Right hindlimb (tissue), 1 donor: ENCODE measurements at places on chromosomes 1 and 21.
A peak's percentile ranks its signal among the peaks of the same experiment; 100 is the strongest.

DNA sequence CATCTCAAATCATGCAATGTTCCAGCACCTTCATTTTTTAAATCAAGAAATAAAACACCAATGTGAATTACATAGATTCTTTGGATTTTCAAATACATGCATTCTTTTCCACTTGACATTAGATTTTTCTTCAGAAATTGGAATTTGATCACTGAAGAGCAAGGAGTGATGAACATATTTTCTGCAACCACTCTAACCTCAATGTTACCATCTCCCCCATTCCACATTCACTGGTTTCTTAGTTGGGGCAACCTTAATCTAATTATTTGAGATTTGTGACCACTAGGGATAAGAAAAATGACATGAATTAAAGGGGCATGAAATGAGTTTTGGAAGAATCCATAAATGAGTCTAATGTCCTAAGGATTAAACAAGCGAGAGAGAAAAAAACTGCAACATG is 168.7 kb upstream of the NR5A2 start:
- DNase-seq, result no peak

DNA sequence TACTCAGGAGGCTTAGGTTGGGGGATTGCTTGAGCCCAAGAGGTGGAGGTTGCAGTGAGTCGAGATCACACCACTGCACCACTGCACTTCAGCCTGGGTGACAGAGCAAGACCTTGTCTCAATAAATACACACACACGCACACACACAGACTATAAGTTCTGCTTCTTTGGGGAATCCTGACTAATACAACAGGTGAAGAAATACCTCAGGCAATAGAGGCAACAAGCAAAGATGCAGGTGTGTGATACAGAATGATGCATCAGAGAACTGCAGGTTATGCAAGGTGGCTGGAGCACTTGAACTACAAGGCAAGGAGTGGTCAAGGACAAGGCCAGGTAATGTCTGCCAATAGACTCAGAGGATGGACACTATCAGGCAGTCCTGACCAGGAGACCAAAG is 117.6 kb upstream of the ZNF678 start:
- DNase-seq, result no peak

DNA sequence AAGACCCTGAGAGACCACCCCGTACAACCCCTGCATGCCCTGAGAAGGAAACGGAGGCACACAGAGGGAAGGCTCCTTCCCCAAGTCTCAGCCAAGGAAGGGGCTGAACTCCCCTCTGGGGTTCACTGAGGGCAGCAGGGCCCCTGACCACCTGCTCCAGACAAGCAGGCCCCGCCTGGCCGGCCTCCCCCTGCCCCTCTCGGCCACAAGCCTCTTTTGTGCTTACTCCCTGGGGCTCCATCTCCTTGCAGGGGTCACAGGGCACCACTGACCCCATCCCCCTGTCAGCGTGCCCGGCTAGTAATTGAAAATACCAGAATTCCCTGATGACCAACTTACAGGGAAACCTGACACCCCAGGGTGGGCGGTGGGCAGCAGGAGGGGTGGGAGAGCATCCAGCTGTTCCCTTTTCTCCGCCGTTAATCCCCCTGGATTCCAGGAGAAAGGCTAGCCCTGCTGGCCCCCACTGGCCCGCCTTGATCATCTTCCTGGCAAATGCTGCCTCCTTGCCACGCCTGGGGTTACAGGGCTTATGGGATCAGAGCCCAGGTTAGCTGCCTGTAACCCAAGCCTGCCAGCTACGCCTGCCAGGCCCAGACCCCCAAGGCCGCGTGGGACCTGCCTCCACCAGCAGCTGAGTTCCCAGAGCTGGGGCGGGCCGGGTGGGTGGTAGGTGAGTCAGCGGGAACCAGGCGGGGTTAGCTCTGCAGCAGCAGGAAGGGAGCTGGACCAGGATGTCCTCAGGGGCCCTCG is 96.1 kb downstream of the LACTBL1 start:
- DNase-seq, result peak; percentile 73

GRCh38 chr1:220084460-220084859 is 5.1 kb downstream of the BPNT1 start:
- DNase-seq, result no peak

GRCh38 chr1:38327559-38327973 is 281.0 kb upstream of the POU3F1 start:
- no peak for DNase-seq

GRCh38 chr1:228352677-228353481 is 53.8 kb downstream of the TRIM11 start:
- DNase-seq, result peak; percentile 15

- DNase-seq, result peak; percentile 63
These were observed 86.0 kb downstream of the PBX1 start for GRCh38 chr1:164644774-164645644.

DNA sequence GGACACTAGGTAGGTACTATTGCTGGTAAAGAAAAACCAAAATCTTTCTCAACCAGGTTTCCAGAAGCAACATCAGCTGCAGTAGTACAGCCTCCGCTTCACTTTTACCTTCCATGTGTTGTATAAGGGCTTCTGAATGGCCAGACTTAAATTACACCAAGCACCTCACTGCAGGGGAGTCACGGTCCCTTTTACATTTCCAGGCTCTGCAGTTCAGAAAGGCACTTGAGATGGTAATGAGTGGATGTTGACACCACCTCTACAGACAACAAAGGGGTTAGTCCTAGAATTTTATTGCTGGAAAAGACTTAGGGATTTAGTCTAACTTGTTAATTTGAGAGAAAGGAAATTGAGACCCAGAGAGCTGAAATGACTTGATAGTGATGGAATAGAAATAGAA is 12.0 kb upstream of the DUSP12 start:
- no peak for DNase-seq

DNA sequence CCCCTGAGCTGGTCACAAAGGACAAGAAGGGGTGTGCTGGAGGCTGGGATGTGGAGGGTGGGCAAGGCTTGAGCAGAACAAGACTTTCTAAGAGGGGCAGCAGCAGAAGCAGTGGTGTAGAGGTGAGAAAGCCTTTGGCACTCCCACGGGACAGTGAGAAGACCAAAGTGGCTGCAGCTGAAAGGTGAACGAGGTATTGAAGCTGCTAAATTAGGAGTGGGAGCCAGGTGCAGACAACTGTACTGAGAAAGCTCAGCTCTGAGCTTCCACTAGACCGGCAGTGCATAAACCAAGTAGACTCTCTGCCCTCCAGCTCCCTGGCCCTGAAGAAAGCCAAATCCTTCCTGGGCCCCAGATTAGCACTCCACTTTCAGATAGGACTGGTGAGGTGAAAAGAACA is 93.0 kb downstream of the VWA5B1 start:
- DNase-seq, result no peak

- DNase-seq, result no peak
These were observed 581 bp downstream of the ETV3 start for GRCh38 chr1:157137408-157138219.

- DNase-seq, result no peak
These were observed 97.1 kb upstream of the ESRRG start for GRCh38 chr1:216820345-216820744.

DNA sequence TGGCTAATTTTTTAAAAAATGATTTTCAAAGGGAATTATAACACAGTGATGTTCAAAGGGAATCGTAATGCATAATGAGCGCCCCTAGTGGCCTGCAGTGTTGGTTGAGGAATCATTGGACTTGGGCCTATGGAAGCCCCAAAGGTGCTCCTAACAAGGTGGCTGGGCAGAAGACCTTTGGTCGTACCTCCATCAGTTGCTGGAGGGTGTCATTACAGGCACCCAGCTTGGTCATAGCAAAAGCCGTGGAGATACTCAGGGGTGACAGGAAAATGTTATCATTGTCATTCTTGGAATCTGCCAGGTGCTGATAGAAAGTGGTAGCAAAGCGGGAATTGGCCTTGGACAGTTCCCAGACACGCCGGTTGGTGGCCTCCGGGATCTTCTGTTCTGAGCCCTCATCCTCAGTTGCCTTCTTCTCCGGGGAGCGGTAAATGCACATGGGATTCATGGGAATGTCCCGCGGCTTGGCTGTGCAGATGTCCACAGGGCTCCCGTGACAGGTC is 2.7 kb downstream of the SERPINC1 start:
- DNase-seq, result no peak

- DNase-seq, result no peak
These were observed 89.9 kb downstream of the RAVER2 start for GRCh38 chr1:64834734-64835133.

DNA sequence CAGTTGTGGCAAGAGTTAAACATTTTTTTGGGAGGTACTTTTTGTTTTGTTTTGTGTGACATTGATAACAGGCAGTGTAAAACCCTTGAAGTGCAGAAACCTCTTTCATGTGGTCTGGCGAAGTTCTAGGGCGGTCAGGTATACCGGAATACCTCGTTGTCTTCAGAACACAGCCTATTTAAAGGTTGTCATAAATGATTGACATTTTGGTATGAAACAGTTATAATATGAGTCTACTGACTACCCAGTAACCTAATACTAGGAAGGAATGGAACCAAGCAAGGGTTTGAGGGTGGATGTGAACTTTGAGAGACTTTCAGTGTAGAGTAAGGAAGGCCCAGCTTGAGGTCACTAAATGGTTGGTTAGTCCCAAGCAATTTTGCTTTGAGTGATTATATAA is 40.5 kb downstream of the PATJ start:
- no peak for DNase-seq

DNA sequence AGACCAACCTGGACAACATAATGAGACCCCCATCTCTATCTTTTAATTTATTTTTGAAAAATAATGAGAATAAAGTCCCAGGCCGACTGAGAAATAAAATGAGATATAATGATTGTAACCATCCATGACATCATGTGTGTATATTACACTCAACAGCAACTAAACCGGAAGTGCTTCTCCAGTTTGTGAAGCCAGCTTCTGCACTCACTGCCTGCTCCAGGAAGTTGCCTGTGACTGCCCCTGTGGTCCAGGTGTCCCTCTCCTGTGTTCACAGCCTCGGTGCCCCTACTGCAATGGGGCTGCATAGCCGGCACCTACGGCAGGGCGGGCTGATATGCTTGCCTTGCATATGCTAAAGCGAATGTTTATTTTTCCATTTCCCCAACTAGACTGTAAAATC is 68.3 kb downstream of the SSBP3 start:
- no peak for DNase-seq

DNA sequence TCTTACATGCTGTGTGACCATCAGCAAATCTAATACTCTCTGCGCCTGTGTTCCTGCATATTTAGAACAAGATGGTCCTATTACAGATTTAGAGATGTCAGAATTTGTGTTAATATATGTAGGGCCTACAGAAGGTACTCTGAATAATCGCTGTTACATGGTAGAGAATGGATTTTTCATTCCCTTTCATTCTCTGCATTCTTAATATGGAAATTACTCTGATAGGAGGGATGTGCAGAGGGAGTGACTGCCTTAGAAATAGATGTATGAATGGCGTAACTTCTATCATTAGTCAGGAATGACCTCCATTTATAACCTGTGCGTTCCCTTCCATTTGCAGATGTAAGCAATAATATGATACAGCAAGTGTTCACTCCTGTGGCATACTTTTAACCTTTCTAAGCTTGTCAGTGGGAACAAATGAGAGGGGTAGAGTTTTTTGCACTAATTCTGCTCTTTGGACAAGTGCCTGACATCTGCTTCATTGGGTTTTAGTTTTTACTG is 45.6 kb downstream of the MIA3 start:
- no peak for DNase-seq

DNA sequence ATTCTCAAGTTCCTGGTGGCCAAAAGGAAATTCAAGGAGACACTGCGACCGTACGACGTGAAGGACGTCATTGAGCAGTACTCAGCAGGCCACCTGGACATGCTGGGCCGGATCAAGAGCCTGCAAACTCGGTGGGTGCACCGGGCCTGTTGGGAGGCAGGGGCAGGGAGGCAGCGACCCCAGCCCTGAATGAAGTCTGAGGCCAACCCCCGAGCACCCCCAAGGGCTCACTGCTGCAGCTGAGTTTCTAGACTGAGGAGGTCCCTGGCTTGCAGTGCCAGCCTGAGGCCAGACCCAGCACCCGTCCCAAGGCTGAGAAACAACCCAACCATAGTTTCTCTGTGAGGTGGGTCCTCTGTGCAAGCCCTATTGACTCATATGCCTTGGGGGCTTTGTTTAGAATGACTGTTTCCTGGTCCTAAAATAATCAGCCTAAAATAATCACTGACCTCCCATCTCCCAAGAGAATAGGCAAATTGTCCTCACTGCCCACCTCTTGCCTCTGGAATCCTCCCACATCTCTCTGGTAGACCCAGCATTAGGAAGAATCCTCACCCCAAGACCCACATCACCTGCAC is 27.1 kb downstream of the CITED4 start:
- DNase-seq, result no peak

- DNase-seq, result no peak
These were observed 588 bp downstream of the FLVCR1 start for GRCh38 chr1:212858461-212859265.

GRCh38 chr1:180194546-180195207 is 35.4 kb upstream of the LHX4 start:
- DNase-seq, result no peak

DNA sequence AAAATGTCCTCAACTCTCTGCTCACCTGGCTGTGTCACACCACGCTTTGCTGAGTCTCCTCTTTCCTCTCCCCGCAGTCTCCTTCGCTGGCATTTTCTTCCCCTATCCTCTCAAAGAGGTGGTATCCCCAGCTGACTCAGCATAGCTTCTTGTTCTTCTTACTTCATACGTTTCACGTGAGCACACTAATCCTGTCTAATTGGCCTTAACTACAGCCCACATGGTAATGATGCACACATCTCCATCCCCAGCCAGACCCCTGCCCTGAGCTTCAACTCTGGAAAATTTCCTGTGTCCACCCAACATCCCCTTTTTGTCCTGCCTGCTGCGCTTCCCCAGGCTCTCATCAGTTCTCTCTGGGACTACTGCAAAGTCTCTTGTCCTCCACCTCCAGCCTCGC is 169.8 kb downstream of the TTLL7 start:
- no peak for DNase-seq

DNA sequence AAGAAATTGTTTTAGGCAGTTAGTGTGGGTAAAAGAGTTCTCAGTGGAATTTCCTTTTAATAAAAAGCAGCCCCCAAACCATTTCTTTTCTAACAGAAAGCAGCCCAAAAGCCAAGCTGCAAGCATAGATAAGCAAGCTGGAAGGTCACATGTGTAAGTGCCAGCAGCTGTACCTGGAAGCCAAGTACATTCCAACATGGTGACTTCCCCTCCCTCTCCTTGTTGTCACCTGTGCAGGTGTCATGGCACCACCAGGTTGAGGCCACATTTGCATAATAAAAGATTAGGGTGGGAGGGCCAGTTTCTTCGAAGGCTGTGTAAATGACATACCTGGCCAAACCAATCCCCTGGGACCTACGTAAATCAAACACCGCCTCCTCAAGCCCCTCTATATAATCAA is 240.3 kb upstream of the RAB4A start:
- DNase-seq, result no peak

DNA sequence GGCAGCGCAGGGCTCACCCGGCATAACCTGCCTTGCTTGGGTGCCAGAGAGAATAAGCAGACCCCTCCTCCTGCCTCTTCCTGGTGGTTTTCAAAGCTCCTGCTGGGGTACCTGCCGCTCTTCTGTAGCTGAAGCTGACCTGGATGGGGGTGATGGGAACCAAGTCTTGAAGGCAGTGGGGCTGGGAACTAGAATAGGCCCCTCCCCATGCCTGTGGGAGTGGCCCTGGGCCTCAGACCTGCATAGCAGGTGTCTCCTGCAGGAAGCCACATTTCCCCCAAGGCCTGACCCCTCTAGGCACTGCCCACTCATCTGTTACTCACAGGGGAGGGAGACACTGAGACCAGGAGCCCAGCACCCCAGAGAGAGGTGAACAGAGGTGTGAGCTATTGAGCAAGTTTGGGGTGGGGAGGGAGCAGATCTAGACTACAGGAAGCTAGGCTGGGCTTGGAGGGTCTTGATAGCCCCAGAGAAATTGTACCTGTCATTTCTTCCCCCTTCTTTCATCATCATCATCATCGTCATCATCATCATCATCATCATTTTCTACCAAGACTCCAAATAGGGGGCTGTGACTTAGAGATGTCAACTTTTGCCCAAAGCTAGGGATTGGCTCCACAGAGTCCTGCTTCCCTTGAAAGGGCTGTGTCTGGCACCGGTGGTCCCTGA is 10.1 kb downstream of the PADI1 start:
- no peak for DNase-seq
